ENCODE measurements at places on chromosomes 7 and 10.

GRCh38 chr7:43700646-43701499 lies 28.4 kb downstream of the COA1 start:
- DNase-seq = no peak

DNA sequence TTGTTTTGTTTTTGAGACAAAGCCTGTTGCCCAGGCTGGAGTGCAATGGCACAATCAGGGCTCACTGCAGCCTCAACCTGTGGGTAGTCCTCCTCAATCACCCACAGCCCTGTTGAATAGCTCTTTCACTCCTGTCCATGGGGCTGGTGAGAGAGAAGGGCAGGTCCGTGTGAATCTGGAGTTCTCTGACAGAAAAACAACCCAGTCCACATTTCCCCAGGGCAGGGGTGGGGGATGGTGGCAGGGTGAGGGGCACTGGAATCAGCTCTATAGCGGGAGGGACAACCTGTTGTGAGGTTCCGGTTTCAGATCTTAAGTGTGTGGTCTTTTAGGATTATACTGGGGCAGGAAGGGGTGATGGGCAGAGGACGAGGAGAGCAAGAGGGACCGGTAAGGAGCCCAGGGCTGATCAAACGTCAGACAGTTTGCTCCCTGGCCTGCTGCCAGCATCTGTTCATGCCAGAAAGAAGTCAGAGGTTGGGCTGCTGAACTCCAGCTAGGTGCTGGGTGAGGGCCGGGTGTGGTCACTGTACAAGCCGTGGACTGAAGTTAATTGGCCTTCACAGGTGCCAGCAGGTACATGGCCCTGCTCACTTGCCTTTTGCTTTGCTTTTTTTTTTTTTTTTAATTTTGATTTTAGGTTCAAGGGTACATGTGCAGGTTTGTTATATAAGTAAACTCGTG lies 33.2 kb upstream of the MKRN1 start:
- DNase-seq = no peak

- no peak for DNase-seq
Observed at GRCh38 chr7:42883950-42884349, 27.9 kb downstream of the C7orf25 start.

- DNase-seq = no peak
Observed at GRCh38 chr7:117090791-117091190, 137.5 kb downstream of the ST7 start.

- no peak for DNase-seq
Observed at GRCh38 chr10:16953270-16953669, 136.0 kb upstream of the RSU1 start.

DNA sequence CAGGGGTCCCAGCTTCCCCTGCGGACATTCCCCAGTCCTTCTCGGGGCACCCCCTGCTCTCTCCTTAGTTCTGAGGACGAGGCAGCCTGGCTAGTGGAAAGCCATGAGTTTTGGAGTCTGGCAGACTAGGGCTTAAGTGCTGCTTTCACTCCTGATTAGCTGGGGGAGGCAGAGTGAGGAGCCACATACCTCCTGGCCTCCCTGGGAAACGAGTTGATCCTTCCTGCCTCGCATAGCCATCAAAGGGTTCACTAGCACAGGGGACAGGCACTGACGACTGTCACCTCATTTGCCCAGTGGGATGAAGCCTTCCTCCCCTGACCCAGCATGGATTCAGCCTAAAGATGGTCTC lies 402.5 kb downstream of the RPS24 start:
- DNase-seq = no peak

- DNase-seq = no peak
Observed at GRCh38 chr10:70588255-70588654, 14.3 kb downstream of the PRF1 start.

DNA sequence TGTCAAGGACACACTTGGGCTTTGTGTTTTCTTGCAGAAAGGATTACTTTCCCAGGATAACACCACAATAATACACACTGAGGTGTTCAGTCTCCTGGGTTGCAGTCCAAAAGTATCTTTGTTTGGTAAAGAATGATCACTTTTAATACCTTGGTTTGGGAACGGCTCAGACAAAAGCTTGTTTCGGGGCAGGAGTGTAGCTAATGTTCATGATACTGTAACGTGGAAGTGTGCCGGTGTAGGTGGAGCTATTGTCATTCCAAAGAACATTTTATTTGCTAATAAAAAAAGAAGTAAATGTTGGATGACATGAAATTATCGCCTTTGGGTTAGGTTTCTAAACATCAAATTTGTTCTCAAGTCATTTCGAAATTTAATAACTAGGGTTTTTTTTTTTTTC lies 1.2 kb downstream of the EIF4H start:
- DNase-seq = no peak

DNA sequence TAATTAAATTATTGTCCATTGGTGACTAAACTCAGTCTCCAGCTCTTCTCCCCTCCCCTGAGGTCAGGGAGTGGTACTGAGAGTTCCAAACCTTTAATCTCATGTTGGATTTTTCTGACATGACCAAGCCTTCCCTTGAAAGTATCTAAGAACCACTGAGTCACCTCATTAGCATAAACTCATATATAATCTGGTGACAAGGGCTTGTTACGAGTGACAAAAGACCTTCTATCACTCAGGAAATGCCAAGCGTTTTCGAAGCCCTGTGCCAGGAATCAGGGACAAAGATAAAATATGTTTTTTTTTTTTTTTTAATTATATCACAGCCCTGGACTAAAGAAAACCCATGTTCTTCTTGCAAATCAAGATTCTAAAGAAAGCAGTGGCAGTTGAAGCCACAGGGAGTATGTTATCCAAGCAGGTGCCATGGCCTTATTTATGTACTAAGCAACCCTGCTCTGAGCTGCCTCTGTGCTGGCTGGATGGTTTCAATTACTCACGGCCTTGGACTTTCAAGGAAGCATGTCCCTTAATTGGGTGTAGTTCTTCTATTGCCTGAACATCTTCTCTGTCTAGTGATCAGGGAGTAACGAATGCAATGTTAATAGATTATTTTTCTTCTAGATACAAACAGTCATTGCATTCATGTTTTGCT lies 169.0 kb upstream of the PRKCQ start:
- no peak for DNase-seq

- no peak for DNase-seq
Observed at GRCh38 chr10:72204724-72205123, 11.1 kb upstream of the ANAPC16 start.

GRCh38 chr10:129954492-129955315 lies 9.4 kb downstream of the EBF3 start:
- no peak for DNase-seq

DNA sequence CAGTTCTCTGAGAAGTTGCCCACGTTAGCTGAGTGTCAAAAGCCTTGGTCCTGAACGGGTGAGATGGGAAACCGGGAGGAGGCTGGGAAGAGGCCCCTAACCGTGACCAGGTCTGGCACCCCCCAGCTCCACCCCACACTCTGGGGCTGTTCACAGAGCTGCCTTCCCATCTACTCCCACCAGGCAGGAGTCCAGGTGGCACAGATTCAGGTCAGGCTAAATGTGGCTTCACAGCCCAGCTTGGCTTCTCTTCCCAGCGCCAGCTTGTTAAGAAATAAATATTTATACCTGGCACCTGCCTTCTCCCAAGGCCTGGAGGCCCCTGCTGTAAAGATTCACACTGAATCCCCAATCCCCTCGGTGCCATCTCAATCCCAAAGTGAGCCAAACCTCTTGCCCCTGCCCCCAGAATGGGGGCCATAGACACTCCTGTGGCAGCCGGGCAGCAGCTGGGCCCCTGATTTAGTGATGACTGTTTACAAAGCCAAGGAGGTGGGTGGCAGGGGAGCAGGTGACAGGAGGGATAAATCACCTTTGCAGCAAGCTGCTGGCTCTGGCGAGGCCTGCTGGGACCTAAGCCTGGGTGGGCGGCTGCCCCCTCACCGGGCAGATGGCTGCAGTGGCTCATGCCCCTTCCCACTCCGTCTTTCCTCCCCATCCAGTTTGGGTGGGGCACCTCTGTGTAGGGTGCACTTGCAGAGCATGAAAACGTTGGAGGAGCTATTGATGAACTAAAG lies 72.5 kb downstream of the GOLGA7B start:
- no peak for DNase-seq

DNA sequence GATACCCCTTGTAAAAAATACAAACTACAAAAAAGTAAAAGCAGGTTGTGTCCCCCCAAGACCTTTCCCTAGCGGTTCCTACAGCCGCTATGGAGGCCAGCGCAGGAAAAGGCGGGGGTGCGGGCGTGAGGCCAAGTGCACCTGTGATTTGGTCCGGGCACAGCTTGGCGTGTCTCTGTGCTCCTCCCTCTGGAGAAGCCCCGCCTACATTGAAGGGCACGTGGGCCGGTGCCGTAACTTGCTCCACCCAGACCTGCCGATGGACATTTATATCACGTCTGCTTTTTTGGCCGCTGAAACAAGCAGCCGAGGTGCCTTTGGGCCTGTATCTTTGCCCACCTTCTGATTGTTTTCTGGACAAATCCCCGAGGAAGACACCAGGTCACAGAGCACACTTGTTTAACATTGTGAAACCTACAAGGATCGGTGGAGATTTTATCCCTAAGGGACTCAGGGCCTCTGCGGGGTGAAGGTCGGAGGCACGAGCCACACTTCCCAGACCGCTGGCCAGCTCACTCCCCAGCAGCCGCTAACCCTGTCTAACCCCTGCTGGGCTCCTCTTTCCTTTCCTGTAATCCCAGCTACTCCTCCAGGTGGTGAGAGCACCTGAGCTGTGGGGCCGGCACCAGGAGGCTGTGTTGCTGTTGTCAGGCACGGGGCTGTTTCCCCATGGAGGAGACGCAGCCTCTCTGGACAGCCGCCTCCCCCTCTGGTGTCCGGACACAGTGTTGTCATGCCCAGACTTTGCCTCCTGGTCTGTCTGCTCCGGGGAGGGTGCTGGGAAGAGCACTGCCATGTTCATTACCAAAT lies 18.8 kb upstream of the INPP5A start:
- DNase-seq = no peak

- peak; percentile 21 for DNase-seq
Observed at GRCh38 chr10:49362596-49363260, 33.2 kb downstream of the DRGX start.

DNA sequence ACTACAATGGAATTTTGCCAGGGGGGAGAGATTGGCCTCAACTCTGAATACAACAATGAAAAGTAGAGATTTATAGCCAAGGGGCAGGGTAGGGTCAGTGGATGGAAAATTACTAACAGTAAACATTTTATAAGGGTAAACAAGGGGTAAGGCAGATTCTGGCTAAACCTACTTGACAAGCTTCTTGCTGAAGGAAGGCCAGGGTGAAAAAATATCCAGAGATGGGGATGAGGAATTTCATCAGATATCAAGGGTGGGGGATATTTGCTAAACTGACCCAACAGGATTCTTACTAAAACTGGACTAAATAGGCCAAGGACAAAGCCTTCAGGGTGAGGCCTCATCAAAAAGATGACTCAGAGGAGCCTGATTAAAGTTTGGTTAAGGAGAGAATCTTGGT lies 156.3 kb downstream of the RTKN2 start:
- DNase-seq = no peak

- no peak for DNase-seq
Observed at GRCh38 chr7:81973117-81973516, 203.3 kb upstream of the HGF start.

DNA sequence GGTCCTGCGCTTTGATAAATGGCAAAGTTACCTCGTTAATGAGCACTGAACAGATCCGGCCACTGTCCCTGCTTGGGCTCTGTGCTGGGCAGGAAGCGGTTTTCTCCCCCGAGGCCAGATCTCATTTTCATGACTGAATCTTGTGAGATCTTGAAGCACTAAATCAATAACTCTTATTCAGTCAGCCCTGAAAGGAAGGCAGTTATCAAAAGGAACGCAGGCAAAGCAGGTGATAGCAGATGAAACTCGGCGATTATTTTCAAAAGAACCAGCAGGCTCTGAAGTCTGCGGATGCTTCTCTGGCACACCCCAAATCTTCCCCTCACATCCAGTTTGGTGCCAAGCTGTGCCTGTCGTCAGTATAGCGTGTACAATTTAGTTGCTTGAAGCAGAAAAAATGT lies 228.7 kb downstream of the BAMBI start:
- no peak for DNase-seq

GRCh38 chr10:124698545-124699469 lies 45.4 kb downstream of the FAM53B start:
- DNase-seq = no peak

- DNase-seq = no peak
Observed at GRCh38 chr10:5433182-5433581, 20.8 kb downstream of the NET1 start.

GRCh38 chr10:12960334-12960898 lies 41.1 kb downstream of the CCDC3 start:
- no peak for DNase-seq

DNA sequence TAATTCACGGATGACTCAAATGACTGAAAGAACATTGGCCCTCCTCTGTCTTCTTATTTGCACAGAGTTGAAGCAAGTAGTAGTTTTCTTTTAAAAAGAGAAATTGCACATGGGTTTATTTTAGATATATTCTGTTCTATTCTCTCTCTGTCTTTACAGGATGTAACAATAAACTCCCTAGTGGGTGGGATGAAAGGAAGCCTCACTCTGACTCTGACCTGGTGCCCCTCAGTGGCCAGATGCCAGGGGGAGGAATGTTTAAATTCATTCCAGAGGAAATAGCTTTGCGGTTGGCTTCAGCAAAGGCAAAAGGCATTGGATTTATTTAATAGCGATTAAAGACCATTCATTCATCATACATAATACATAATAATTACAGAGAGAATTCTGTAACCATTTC lies 156.4 kb upstream of the MTPN start:
- DNase-seq = no peak

GRCh38 chr10:113958631-113959382 lies 84.9 kb upstream of the ADRB1 start:
- no peak for DNase-seq

DNA sequence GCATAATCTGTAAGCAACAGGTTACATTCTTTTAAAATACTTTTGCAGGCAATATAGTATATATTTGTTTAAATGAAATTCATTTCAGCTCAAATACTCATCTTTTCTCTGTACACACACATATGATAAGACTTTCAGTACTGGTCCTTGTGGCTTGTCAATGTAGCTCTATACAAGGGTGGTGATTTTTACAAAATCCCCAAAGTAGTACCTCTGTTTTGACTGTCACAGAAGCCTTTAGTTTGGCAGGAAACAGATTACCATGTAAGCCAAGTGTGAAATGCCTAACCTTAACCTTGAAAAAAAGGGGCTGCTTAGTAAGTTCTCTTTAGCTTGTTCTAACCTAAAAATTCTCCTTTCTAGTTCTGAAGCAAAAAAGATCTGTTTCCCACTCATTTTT lies 87.9 kb downstream of the KCND2 start:
- no peak for DNase-seq

DNA sequence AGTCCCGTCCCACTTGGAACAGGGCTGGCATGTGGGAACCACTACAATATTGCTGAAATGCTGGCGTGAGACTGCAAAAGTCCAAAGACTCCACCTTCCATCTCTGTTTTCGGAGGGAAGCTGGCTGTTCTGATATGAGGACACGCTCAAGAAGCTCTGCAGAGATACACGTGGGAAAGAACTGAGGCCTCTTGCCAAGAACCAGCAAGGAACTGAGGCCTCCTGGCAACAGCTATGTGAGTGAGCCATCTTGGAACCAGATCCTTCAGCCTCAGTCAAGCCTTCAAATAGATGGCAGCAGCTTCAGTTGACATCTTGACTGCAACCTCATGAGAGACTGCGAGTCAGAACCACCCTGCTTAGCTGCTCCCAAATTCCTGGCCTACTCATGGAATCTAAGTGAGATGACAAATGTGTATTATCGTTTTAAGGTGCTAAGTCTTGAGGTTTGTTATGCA lies 30.8 kb downstream of the SGMS1 start:
- DNase-seq = no peak

- no peak for DNase-seq
Observed at GRCh38 chr7:121800916-121801675, 71.9 kb upstream of the PTPRZ1 start.

- DNase-seq = no peak
Observed at GRCh38 chr10:819326-819725, 112.2 kb downstream of the LARP4B start.
